Fibroblast of villous mesenchyme (primary cell): ENCODE measurements at places on chromosomes 1 and 21.

- DNase-seq = no peak
Observed at GRCh38 chr21:44439211-44439600, 16.1 kb upstream of the LRRC3 start.

GRCh38 chr21:26686278-26686677, 113.2 kb upstream of the CYYR1 start:
- peak; percentile 22 for DNase-seq

DNA sequence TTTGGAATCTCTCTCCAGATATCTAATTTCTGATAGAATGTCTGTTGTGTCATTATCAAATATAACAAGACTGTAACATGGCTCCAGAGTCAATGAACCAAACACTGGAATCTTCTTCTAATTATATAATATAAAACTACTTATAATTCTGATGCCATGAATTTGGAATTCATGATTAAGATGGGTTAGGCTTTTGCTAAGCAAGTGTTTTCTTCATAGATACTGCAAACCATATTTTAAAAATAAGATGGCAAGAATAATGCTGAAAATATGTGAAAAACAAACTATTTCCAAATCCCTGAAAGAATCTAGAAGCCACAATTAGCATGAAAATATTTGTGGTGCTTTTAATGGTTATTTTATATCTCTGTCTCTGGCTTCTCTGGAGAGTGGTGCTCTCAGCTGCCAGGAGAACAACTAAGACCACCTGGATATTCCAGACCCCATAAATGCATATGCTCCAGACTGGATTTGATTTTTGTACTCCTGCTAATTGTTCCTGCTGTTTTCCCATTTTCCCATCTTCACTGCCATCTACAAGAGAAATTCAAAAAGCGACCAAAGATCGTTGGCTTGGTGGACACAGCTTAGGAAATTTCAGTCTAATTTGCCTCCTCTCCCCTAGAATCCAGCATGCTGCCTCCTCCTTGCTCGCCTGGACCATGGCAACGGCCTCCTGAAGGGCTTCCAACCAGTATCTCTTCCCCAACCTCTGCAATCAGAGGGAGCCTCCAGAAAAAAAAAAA, 418.9 kb downstream of the SETD4 start:
- DNase-seq = peak; percentile 24

DNA sequence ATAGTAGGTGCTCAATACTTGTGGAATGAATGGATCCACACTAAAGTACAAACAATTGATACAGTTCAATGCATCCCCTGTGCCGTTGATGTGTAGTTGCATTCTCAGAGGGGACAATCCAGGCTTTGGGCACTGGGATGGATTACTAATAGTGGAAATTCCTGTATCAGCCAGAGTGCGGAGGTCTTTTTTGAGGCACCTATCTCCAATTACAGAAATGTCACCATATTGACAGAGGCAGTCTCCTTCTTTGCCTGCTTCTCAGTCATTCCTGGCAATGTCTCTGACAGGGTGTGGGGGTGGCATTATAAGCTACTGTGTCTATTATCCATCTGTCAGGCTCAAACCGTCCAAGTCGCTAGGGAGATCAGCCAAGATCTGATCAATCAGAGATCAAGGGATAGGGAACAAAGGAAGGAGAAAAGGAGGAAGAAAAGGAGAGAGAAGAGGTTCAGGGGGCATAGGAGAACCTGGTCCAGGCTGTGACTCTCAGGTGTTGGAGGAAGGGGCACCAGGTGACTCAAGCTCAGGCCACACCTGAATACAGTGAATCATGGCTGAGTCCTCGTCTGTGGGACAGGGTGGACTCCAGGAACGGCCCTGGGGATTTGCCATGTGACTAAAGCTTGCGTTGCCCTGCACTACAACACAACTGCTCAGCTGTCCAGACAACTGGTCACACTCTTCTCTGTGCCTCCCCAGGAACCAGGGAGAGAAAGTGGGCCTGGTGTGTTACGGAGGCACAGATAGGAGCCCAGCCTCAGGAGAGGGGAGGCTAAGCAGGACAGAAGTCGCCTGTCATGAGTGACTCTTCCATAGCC, 3.4 kb upstream of the LAMB3 start:
- no peak for DNase-seq

DNA sequence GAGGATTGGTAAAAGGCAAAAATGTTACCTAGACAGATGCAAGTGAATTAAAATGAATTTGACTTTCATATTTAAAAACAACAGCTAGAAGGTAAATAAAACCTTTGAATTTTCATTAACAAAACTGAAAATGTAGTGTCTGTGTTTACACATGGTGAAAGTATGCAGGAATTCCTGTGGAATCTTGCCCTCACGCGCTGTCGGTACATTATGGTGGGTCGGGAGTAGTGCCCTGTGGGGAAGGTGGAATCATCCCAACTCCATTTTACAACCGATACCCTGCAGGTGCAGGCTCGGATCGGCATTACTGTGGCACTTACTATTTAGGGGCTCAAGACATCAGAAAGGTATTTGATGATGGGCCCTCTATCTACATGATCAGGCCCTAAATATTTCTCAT, 197.2 kb upstream of the MAP1LC3C start:
- DNase-seq = no peak
